Neural crest cell (in vitro differentiated cells): ENCODE measurements at places on chromosomes 12 and 14.

GRCh38 chr12:132546647-132547046 is 56.7 kb downstream of the FBRSL1 start:
- DNase-seq: no peak

GRCh38 chr12:120013659-120014380 is 24.8 kb downstream of the BICDL1 start:
- no peak for DNase-seq

DNA sequence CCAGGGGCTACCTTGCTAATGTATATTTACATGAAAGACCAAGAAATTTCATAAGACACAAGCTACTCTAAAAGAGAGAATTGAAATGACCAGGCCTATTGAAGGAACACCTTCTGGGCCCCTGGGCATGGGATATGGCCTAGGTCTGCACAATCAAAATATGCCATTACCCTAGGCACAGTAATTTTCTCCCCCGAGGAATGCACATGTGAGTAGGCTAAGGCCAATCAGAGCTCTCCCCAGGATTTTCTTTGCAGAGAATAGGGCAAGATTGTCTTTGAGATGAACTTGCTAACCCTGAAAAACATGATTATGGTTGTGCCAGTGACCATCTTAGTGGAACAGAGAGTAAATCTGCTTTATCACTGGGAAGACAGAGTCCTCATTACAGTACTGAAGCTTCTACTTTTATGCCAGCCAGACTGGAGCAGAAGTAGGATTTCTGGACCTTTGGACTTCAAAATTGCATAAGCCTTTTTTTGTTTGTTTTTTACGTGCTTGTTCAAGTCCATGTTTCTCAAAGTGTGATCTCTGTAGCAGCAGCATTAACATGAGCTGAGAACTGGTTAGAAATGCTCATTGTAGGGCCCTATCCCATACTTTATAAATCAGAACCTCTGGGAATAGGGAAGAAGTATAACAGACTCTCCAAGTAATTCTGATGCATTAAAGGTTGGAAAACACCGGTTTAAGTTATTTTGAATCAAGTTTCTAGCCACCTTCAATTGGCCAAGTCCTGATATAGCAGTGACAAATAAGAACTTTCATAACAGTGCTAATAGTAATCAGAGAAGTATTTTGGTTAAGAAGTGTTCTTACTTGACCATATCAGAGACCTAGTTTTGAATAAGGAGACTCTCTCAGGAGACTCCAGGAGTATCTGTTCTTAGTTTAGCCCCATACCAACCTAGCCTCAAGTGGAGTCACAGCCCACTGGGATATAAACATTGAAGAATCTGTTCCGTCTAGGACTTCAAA is 112.9 kb downstream of the LMO3 start:
- DNase-seq: no peak

- no peak for DNase-seq
These were observed 44.0 kb upstream of the GZMB start for GRCh38 chr14:24677956-24678355.

DNA sequence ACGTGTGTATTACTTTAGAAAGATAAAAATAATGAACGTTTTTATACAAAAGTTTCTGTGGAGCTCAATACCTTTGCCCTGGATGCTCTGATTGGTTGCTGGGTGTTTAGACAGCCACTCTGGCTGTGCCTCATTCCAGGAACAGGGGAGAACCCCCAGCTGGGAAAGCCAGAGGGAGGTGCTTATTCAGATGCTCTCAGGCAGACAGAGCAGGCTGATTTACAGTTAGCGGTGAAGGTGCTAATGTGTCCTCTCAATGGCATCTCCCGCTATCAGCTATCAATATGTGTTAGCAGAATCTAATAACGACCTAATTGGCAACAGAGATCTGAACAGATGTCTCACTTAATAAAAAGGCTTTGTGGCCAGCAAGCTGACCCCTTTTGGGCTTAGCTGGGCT is 402.3 kb downstream of the NUAK1 start:
- no peak for DNase-seq

GRCh38 chr12:98968896-98969295 is 323.8 kb downstream of the APAF1 start:
- DNase-seq: no peak

- DNase-seq: no peak
These were observed 609.0 kb upstream of the STXBP6 start for GRCh38 chr14:25658988-25659387.
